Upper lobe of left lung (tissue), 6 donors: ENCODE measurements at places on chromosomes 1 and 21. TPM values are rescaled to one million over a fixed set of nuclear protein-coding genes. Genes with fewer than 3 reads are reported as not detected.
A peak's percentile ranks its signal among the peaks of the same experiment; 100 is the strongest.

- no peak overlapping the region for H3K27ac ChIP-seq
- no peak for DNase-seq
- no peaks in the 10 kb centered on the region for H3K36me3 ChIP-seq
- no peaks in the 10 kb centered on the region for H3K27me3 ChIP-seq
- H3K4me3 ChIP-seq, result no peak overlapping the region
Measured at GRCh38 chr1:218748071-218748470, 402.9 kb downstream of the TGFB2 start.

DNA sequence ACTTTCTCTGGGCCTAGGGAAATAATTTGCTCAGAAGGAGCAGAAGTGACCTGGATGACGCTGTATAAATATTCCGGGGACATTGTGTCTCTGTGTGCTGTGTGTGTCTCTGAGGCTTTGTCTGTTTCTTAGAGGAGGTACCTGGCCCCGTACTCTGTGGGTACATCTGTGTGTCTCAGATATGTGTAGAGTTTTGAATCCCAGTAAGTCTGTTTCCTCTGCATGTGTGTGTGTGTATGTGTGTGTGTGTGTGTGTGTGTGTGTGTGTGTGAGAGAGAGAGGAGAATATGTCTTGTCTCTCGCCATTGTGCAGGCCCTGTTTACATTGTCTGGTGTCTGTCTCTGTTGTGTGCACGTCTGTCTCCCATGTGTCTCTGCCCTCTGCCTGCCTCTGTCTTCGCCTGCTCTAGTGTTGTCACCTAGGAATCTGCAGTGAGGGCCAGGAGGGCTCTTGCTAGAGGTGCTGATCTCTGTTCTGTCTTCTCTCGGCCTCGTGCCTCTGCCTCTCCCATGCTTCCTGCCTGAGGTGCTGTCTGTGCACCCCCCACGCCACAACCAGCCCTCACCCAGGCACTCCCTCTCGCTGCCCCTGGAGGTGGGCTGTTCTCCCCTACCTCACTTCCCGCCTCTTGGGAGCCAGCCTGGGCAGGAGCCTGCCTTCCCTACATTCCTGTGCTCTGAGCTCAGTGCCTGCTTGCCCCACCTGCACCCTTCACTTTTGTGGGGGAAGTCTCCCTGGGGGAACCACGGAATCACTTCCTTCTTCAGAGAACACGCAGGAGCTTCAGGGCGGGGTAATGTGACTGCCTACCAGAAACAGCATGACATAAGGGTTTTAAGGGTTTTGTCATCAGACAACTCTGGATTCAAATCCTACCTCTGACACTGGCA lies 5.9 kb downstream of the MAP7D1 start:
- H3K27me3 ChIP-seq, result no peaks in the 10 kb centered on the region
- peak overlapping the region; percentile 42 for H3K4me3 ChIP-seq
- DNase-seq, result peak; percentile 94
- H3K36me3 ChIP-seq, result no peaks in the 10 kb centered on the region
- H3K4me1 ChIP-seq, result peaks cover 91% of the 10 kb centered on the region

- no peaks in the 10 kb centered on the region for H3K27me3 ChIP-seq
- peak overlapping the region; percentile 97 for H3K27ac ChIP-seq
- peaks cover 58% of the 10 kb centered on the region for H3K36me3 ChIP-seq
- DNase-seq, result no peak
- no peak overlapping the region for H3K4me3 ChIP-seq
- H3K4me1 ChIP-seq, result peaks cover 62% of the 10 kb centered on the region
Measured at GRCh38 chr1:8874230-8875201, 4.0 kb downstream of the ENO1 start.

DNA sequence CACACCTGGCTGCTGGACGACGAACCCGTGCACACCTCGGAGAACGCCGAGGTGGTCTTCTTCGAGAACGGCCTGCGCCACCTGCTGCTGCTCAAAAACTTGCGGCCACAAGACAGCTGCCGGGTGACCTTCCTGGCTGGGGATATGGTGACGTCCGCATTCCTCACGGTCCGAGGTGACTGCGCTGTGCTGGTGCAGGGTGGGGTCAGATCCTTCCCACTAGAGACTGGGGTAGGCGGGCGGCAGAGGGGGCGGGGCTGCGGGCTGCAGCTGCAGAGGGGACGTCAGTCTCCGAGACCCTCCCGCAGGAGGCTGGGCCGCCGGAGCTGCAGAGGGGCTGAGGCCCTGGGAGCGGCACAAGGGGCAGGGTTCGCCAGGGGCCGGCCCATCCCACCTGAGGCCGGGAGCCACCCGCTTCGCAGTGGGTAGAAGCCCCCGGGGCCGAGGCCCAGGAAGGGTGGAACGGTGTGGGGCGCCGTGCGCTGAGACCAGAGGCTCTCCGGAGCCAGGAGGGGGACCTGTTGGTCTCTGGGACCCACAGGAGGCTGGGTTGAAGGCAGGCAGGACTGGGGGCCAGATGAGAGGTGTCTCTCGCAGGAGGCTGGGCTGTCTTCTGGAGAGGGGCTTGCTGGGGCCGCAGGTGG lies 90.6 kb downstream of the TRIM11 start:
- DNase-seq, result no peak
- no peak overlapping the region for H3K4me3 ChIP-seq
- H3K27me3 ChIP-seq, result no peaks in the 10 kb centered on the region
- H3K36me3 ChIP-seq, result no peaks in the 10 kb centered on the region
- H3K27ac ChIP-seq, result no peak overlapping the region

DNA sequence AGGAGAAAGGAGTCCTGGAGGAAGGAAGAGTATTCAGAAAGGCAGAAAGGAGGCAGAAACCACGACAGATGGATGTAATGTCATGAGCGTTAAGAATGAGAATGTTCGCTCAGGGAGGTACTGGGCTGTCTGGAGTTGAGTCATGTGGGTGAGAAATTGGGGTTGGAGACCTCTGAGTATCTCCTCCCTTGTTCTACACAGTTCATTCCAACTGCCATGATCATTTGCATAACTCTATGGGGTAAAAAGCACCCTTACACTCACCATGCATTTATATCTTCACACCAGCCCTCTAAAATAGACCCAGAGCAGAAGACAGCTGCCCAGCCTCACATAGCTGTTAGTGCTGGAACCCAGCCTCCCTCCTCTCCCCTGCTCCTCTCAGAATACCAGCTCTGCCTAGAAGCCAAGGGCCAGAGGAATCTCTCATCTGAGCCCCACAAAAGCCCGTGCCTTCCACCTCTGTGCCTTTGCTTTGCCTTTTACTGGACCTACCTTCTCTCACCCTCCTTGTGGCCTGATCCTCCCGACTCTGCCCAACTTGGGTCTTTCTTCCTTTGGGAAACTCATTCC lies 85.2 kb downstream of the BEND5 start:
- H3K27me3 ChIP-seq, result no peaks in the 10 kb centered on the region
- no peaks in the 10 kb centered on the region for H3K36me3 ChIP-seq
- no peak overlapping the region for H3K4me3 ChIP-seq
- DNase-seq, result no peak

DNA sequence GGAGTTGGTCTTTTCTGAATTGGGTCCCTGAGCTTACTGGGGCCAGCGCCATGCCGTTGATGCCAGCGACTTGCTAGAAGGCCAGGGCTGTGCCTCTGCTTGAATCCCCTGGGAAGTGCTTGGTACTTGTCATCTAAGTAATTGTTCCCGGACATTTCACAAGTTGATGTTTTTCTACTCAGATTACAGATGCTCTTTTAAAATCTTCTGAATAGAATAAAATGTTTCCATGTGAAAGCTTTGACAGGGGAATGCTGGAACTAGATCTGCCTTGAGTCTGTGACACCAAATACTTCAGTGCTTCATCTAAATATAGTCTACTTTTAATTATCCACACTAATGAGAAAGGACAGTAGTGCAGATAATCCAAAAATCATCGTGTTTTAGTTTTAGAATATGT lies 38.3 kb downstream of the PTGFRN start:
- no peak overlapping the region for H3K27ac ChIP-seq

DNA sequence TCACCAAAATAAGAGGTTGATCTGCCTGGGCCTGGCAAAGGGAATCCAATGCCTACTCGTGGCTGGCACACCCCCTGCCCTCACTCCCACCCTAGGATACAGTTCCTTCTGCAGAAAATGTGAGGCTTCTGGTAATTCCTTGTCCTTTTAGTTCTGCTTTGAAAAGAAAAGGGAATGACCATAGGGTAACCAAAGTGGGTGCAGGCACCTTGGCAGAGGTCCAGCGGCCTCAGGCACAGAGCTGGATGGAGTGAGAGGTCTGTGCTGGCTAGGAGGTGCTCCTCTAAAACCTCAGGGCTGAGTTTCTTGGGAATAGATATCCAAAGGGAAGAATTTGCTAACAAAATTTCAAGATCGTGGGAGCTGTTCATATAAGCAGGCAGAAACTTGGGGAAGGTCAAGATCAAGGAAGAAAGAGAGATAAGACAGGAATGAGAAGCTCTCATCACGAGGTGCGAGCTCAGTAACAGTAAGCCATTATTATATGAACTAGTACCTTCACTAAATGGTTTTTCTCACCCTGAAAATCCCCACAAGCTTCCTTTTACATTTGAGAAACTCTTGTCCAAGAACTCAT lies 293.1 kb upstream of the LYPLAL1 start:
- no peaks in the 10 kb centered on the region for H3K27me3 ChIP-seq
- no peaks in the 10 kb centered on the region for H3K36me3 ChIP-seq
- no peak for DNase-seq
- no peak overlapping the region for H3K27ac ChIP-seq

GRCh38 chr1:198880818-198881597 lies 242.2 kb downstream of the PTPRC start:
- no peak for DNase-seq
- no peak overlapping the region for H3K4me3 ChIP-seq
- no peaks in the 10 kb centered on the region for H3K27me3 ChIP-seq
- no peaks in the 10 kb centered on the region for H3K36me3 ChIP-seq

GRCh38 chr1:30733493-30733892 lies 10.1 kb upstream of the MATN1 start:
- DNase-seq, result no peak
- H3K36me3 ChIP-seq, result peaks cover 48% of the 10 kb centered on the region
- no peaks in the 10 kb centered on the region for H3K27me3 ChIP-seq
- H3K4me1 ChIP-seq, result no peaks in the 10 kb centered on the region
- H3K27ac ChIP-seq, result no peak overlapping the region

- H3K36me3 ChIP-seq, result no peaks in the 10 kb centered on the region
- H3K4me3 ChIP-seq, result no peak overlapping the region
- no peak overlapping the region for H3K27ac ChIP-seq
- peaks cover 13% of the 10 kb centered on the region for H3K4me1 ChIP-seq
- H3K27me3 ChIP-seq, result no peaks in the 10 kb centered on the region
Measured at GRCh38 chr1:86387916-86388627, 8.1 kb downstream of the ODF2L start.

DNA sequence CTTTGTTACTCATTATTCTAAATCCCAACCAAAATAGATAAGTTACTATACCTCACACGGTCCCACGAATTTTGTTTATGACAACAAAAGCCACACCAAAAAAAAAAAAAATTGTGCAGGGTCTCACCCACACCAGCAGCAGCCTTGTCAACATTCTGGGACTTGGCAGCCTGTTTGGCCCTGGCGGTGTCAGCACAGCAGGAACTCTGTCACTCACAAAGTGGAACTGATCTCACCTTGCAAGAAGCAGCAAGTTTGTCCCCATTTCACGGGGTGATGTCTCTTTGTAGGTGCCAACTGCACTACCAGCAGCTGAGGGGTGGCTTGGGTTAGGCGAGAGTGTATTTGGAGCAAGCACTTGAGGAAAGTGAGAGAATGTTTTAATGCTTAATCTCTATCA lies 75.0 kb upstream of the CHRM3 start:
- H3K27me3 ChIP-seq, result no peaks in the 10 kb centered on the region
- H3K4me3 ChIP-seq, result no peak overlapping the region
- no peaks in the 10 kb centered on the region for H3K4me1 ChIP-seq
- DNase-seq, result no peak
- no peaks in the 10 kb centered on the region for H3K36me3 ChIP-seq

- DNase-seq, result no peak
- H3K4me1 ChIP-seq, result peaks cover 89% of the 10 kb centered on the region
- H3K27me3 ChIP-seq, result no peaks in the 10 kb centered on the region
- H3K36me3 ChIP-seq, result no peaks in the 10 kb centered on the region
- no peak overlapping the region for H3K27ac ChIP-seq
- H3K4me3 ChIP-seq, result no peak overlapping the region
Measured at GRCh38 chr1:12456979-12457378, 161.0 kb downstream of the DHRS3 start.

GRCh38 chr1:24364975-24365678 lies 46.0 kb downstream of the GRHL3 start:
- H3K27ac ChIP-seq, result no peak overlapping the region
- DNase-seq, result no peak
- no peak overlapping the region for H3K4me3 ChIP-seq
- no peaks in the 10 kb centered on the region for H3K36me3 ChIP-seq

DNA sequence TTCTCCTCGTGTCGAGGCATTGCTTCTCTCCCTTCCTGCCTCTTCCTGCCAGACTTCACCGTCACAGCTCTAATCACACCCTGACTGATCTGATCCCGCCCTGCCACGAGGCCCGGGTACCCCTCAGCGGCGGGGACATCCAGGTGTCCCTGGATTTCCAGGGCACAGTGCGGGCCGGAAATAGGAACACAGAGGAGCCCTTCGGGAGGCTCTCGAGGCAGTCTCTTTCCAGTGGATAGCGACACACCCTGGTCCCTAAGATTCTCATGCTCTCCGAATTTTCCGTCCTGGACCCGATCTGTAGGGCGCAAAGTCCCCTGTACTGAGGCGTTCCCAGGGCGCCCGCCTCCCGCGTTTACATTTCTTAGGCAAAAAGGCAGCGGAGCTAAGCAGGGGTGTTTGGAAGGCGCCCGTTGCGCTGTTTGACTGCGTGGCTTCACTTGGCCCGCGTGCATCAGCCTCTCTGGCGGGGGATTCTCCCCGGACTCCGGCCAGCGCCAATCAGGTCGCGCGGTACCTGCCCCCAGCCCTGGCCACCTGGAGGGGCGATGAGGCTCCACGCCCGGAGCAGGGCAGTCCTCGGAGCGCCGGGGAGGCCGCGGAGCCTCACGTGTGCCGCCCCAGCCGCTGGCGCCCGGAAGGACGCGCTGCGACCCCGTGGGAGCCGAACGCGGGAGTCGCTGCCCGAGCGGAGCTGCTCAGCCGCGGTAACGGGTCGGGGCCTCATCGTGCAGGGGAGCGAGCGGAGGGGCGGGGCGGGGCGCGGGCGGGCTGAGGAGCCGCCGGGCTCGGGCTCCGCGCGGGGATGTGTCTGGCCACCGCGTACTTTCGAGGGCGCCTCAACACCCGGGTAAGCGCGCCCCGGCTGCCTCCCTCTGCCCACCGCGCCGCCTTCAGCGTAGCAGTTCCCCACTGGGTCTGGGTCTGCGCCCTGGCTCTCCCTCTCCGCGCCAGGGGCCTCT lies at the start of gene FAM163A:
Gene FAM163A (plus strand): TSS at position 575 of the 962 bp plus-strand sequence. CDS start 69,807 bp downstream, outside the sequence.
- peak; percentile 73 for DNase-seq
- H3K4me1 ChIP-seq, result peaks cover 18% of the 10 kb centered on the region
- H3K36me3 ChIP-seq, result no peaks in the 10 kb centered on the region

- no peak overlapping the region for H3K27ac ChIP-seq
- no peak overlapping the region for H3K4me3 ChIP-seq
Measured at GRCh38 chr1:184574588-184574987, 180.1 kb downstream of the EDEM3 start.

HRNR gene
- total RNA-seq, result not detected

DCDC2B gene
- total RNA-seq, result 1.5 TPM

DPM3 gene
- 60.8 TPM for total RNA-seq

ATP6V1G3 gene
- total RNA-seq, result not detected

ROR1 gene
- 19.7 TPM for total RNA-seq

CR2 gene
- total RNA-seq, result 2.8 TPM

LRIF1 gene
- total RNA-seq, result 7.7 TPM

RBM34 gene
- 61.0 TPM for total RNA-seq

FCRL3 gene
- 0.57 TPM for total RNA-seq
